Retina (tissue), 1 donor: ENCODE measurements at places on chromosomes 7 and 10.
A peak's percentile ranks its signal among the peaks of the same experiment; 100 is the strongest.

DNA sequence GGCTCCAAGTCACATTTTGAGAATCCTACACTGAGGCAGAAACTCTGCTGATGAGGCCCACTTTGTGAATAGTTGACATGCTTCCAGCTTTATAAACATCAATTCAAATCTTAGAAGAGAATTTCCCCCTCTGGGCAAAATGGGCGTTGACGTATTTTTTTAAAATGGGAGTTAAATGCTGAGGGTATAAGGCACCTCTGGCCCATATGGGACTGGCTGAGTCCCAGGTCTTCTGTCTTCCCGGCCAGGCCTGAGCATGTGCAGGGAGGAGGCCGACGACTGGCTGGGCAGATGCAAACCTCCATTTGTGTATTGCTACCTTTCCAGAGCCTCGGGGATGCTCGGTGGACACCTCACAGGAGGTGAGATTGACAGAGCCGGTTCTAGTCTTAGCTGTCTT is 37.7 kb downstream of the BUB3 start:
- DNase-seq: no peak

GRCh38 chr7:121302214-121302745 is 26.5 kb upstream of the WNT16 start:
- DNase-seq: no peak

DNA sequence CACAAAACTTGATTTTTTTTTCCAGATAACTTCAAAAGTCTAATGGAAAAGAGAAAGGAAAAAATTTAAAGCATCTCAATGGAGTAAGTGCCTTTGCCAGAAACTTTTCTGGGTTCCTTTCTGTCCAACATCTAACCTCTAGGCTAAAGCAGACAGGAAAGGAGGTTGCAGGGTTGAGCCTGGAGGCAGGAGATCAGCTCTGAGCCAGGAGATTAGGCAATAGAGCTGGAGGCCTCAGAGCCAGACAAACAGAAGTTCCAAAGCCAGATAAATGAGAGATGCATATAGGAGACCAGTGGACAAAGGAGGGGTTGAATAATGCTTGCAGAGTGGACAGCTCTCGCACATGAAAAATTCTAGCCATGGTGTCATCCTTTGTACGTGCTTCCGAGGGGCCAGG is 42.9 kb downstream of the CHN2 start:
- DNase-seq: no peak

DNA sequence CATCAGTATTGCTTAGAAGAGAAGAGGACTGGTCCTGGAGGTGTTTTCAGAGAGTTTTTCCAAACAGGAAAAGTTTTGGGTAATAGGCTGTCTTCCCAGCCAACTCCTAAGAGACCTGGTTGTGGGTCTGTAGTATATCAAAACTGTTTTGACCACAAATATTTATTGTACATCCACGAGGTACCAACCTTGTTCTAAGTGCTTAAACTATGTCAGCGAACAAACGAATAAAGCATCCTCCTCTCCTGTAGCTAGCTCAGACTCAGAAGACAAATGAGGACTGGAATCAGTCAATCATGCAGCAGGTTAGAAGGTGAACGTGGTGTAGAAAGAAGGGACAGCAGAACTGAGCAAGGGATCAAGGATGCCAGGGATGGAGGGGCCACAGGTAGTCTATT is 61.6 kb upstream of the MKI67 start:
- no peak for DNase-seq

DNA sequence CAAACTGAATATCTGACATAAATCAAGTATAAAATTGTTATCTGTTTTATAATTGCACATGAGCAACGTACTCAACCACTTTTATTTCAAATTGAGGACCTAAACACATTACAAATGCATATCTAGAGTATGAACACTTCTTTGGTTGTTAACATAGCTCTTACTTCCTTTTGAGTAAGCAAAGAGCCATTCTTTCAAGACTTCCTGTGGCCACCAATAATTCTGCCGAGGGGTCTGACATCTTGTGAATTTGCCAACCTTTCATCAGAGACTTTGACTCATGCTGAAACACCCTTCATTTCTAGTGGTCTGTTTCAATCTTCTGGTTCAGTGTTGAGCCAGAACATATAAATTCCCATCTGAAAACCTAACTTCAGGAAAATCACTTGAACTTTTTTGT is 59.4 kb downstream of the CDK14 start:
- no peak for DNase-seq

GRCh38 chr10:80664071-80664680 is 126.5 kb downstream of the SH2D4B start:
- peak; percentile 80 for DNase-seq
